Lower lobe of right lung (tissue), 2 donors: ENCODE measurements at places on chromosomes 2 and 18.
A peak's percentile ranks its signal among the peaks of the same experiment; 100 is the strongest.

DNA sequence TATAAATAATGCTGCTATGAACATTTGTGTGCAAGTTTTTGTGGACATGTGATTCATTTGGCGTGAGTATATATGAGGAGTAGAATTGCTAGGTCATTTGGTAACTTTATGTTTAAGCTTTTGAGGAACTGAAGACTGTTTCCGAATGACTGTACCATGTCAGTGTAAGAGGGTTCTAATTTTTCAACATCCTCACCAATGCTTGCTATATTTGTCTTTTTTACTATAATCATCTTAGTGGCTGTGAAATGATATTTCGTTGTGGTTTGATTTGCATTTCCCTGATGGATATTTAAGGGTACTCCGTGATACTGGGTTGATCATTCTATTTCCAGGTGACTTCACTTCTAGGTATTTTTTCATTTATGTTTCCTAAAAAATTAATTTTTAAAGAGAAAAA is 241.1 kb downstream of the BCL2 start:
- no peak for DNase-seq

DNA sequence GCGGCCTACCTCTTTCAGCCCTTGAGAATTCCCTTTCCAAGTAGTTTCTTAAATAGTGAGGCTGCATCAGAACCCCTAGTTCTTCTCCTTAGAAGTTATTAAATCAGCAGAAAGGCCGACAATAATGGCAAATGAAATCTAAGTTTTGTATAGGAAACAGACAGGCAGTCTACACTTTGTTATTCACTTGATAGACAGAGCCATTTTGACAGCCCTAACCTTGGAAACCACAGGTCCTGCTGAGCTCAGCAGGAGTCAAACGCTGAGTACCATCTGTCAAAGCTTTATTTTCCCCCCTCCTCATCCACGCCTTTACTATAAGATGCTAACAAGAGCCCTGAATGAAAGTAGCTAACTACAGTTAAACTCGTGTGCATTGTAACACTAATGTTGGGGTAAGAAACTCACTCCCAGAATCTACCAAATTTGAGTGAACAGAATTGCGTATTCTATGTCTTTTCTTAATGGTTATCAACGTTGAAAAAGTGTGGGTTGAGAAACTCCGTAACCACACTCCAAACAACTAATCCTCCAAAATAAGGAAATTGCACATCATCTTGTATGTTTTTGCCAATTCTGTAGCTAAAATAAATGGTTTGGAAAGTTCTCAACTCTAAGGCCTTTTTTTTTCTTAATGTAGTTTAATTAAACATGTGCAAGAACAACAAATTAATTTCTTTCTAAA is 90.6 kb upstream of the EFEMP1 start:
- no peak for DNase-seq

- no peak for DNase-seq
These were observed 151.5 kb downstream of the GALR1 start for GRCh38 chr18:77401173-77401572.

DNA sequence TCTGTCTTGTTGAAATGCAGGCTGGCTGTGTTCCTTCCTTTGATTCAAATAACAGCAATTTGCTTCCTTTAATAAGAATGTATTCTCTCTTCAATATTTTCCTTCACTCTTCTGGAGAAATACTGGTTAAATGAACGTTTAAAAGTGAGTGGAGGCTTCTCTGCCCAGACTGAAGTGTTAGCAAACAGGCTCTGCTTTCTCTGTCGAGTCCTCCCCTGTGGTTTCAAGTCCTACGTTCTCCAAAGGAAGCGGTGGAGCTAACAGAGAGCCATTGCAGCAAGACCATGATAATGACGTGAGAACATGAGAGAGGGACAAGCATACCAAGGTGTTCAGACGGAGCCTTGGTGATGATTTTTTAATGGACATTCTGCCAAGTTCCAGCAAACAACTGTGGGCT is 26.2 kb upstream of the PID1 start:
- no peak for DNase-seq

- no peak for DNase-seq
These were observed 19.1 kb downstream of the FHL2 start for GRCh38 chr2:105379741-105380186.

DNA sequence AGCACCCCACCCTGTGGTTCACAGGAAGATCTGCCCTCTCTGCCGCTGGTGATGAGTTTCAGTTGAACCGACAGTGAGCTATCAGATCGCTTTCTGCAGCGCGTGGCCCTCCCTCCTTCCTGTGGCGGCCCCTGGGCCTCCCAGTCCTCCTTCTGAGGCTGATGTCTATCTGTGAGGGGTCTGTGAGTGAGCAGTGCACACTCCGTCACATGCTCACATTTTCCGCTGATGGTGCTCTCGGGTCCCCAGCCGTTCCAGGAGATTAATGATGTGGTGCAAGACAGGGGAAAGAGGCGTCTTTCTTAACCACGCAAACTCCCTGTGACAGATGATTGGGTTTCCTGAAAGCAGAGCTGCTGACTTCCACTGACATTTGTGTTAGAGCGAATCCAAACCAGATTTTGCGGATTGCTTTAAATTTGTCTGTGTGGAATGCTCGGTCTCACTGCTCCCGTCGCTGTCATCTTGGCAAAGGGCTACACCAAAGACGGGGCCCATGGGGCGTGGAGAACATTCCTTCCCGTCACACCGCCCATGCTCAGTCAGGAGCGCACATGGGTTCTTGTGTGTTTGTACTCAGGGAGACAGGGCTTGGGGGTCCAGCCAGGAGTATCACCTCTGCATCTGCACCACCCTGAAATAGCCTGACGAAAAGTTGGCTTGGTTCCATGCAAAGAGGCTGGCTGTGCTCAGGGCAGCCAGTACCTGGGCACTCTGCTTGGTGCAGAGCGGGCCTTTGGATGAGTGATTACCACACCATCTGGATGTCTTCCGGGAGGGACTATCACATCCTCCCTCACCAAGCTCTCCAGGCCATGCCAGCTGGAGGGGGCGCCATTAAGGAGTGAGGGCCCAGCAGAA is 154.7 kb upstream of the HS6ST1 start:
- peak; percentile 61 for DNase-seq

GRCh38 chr2:23020659-23021058 is 364.3 kb upstream of the KLHL29 start:
- no peak for DNase-seq

DNA sequence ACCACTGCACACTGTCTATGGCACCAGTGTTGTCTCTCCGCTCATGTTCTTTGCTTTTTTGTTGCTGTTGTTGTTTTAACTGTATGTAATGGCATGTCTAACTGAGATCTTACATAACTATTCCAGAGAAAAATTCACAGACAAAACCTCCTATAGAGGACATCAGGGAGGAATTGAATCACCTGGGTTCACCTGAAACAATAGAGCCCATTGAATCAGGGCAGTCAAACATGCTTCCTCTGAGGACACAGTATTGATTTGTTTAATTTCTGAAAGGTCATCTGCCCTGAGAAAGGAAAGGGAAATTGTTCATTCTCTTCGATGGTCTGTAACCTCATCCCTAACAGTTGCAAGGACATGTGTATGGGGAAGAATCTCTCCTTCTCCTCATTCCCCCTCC is 237.5 kb downstream of the SRBD1 start:
- no peak for DNase-seq

DNA sequence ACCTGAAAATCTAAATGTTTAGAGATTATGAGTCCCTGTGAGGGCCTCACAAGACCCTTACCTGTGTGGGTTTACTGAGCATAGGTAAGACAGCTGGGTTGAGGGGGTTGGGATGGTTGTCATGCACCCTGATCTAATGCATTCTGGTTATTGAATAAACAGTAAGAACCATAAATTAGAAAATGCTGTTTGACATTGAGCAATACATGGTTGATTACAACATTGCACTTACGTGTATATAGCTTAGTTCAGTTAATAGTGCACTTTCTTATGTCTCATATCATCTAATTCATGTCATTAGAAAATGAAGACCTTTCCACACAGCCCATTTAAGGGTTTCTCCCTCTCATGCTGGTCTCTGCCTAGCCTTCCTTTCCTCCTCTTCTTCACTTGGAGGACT is 253.5 kb upstream of the ATP5MC3 start:
- DNase-seq = no peak

- DNase-seq = no peak
These were observed 61.0 kb downstream of the GRB14 start for GRCh38 chr2:164560181-164560792.

DNA sequence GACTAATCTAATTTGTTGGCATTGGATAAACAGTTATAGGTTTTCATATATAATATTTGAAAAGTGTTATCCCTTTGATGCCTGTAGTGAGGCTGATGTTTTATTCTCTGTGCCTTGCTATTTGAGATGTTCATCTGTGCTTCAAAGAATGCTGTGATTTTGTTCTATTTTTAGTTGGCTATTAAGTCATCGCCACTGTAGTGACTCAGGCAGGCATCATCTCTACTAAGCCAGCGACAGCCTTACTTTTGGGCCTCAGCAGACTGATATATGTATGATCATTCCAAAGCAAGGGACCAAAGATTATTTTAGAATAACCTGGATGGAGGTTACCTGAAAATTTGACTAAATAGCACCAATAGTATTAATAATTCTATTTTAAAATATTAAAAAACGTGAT is 1674.5 kb upstream of the NXPH2 start:
- DNase-seq = no peak

- DNase-seq = no peak
These were observed 130.0 kb upstream of the CCDC195 start for GRCh38 chr2:224846161-224846560.

DNA sequence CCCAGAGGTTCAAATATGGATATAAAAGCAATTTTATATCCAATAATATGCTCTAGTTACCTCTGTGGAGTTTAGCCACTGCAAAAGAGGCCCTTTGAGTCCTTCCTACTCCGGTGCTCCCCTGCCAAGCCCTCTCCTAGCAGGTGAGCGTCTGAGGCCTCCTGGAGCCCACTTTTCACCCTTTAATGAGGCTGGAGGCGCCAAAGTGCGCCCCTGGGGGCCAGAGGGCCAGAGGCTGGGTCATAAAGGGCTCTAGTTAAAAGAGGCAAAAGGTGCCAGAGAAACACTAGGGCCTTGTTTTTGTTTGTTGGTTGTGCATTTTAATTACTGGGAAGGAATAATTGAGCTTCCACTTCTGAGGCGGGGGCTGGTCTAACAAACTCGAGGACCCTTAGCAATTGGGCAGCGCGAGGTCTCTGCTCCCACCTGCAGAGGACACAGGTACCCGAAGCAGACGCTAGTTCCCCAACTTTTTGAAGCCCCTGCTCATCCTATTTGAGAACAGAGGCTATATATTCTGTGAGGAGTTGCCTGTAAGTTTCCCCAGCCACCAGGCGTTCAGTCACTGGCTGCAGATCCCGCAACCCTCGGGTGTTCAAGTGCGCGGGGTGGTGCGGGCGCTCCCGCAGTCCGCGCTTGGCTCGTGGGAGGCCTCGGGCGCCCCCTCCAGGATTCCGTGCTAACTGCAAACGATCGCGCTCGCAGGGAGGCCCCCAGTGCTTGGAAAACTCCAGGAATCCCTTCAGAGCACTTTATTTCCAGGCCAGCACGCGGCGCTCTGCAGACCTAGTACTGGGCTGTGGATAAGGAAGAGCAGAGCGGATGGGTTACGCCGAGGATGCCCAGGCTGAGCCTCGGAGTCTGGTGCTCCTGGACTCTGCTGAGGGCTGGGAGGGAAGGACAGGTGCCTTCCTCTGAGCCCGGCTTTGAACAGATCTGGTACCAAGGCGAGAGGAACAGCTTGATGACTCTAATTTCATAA is 14.1 kb downstream of the MSGN1 start:
- peak; percentile 73 for DNase-seq

- no peak for DNase-seq
These were observed 17.6 kb downstream of the FN1 start for GRCh38 chr2:215418064-215418963.

DNA sequence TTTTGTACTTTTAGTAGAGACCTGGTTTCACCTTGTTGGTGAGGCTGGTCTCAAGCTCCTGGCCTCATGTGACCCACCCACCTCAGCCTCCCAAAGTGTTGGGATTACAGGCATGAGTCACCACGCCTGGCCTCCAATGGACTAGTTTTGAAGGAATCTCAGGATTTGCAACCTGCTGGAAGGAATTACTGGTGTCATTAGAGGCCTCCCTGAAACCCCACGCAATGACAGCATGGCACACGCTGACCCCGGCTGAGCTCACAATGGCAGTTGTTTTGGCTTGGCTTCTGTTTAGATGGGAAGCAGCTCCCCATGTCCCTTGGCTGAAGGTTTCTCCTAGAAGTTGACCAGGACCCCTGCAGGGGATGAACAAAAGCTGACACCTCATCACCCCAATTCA is 23.1 kb upstream of the COPS8 start:
- no peak for DNase-seq

GRCh38 chr18:9405130-9405529 is 70.2 kb upstream of the RALBP1 start:
- DNase-seq = no peak

- DNase-seq = no peak
These were observed 55.6 kb downstream of the TGFA start for GRCh38 chr2:70498054-70498453.

DNA sequence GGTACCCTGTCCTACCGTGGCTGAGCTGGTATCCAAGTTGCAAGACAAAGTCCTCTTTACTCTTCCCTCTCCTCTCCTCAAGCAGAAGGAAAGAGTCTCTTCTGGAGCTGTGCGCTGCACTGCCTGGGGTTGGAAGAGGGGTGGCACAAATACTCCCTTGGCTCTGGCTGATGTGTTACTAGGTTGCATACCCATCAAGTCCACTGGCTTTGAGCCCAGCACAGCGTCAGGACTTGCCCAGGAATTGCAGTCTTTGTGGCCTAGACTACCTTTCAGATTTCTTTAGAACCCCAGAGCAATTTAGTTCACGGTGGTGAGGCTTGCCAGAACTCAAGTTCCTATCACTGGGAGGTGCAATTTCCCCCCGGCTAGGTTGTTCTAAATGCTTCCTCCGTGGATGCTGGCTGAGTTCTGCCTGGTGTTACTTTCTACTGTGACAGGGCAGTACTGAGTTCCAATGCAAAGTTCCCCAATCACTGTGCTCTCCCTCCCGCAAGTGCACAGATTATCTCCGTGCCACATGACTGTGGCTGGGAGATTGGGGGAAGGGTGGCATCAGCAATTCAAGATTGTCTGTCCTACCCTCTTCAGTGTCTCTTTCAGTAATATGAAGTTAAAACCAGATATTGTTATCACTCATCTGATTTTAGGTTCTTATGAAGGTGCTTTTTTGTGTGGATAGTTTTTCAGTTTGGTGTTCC is 13.4 kb downstream of the MYO3B start:
- no peak for DNase-seq

GRCh38 chr2:167534443-167534842 is 646.2 kb downstream of the XIRP2 start:
- DNase-seq = no peak

GRCh38 chr2:154692927-154693326 is 5.6 kb upstream of the KCNJ3 start:
- no peak for DNase-seq

GRCh38 chr18:22221350-22221749 is 52.0 kb downstream of the GATA6 start:
- DNase-seq = no peak

DNA sequence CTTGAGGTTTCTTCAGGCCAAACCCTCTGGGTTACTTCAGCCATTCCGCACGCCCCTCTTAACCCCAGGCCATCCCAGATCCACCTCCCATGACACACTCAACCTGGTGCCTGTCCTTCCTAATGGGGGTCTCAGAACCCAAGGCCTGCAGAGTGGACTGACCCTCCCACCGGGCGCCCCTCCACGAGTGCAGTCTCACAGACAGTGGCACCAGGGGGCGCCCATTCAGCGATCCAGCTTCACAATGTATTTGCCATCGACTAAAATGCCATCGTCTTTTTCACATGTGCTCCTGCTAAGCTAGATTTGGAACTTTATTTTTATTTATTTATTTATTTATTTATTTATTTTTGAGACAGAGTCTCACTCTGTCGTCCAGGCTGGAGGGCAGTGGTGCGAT is 38.5 kb downstream of the INPP5D start:
- DNase-seq = no peak
